ENCODE measurements at places on chromosomes 1 and 21.

GRCh38 chr1:60345621-60346020 lies 272.1 kb upstream of the C1orf87 start:
- DNase-seq: no peak

- no peak for DNase-seq
Measured at GRCh38 chr1:19616489-19616888, 27.6 kb upstream of the NBL1 start.

DNA sequence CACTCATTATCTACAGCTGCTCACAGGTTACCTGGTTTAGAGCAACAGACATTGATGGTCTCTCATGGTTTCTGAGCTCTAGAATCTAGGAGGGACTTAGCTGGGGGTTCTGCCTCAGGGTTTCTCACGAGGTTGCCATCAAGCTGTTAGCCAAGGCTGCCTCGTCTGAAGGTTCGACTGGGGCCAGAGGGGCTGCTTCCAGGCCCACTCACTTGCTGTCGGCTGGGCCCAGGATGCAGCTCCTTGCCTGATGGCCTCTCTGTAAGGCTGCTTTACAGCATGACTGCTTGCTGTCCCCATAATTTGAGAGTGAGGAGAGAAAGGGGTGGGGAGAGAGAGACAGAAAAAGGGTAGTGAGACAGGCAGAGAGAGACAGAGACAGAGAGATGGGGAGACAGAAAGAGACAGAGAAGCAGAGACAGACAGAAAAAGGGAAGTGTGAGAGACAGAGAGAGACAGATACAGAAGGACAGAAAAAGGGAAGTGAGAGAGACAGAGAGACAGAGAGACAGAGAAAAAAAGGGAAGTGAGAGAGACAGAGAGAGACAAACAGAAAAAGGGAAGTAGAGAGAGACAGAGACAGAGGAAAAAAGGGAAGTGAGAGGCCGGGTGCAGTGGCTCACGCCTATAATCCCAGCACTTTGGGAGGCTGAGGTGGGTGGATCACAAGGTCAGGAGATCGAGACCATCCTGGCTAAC lies 106.8 kb upstream of the C1orf174 start:
- no peak for DNase-seq

- no peak for DNase-seq
Measured at GRCh38 chr1:42923367-42924081, 35.1 kb downstream of the SLC2A1 start.

DNA sequence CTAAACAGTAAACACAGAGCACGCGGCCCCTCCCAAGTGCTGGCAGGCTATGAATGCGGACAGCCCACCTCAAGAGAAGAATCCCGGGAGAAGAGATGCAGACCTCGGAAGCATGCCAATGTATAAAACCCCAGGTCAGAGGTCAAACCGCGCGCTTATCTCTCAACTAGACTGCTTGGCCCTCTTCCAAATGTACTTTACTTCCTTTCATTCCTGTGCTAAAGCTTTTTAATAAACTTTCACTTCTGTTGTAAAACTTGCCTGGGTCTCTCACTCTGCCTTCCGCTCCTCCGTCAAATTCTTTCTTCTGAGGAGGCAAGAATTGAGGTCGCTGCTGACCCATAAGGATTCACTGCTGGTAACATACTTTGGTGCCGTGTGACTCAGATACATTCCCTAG lies 216.0 kb downstream of the S1PR1 start:
- no peak for DNase-seq

Measured in T-helper 2 cell treated with Interferon-gamma antibody and Interleukin-4, amounts not matched to agents 5 μg/mL and 100 μg/mL, for 36 hours (primary cell).